Activated CD4-positive, alpha-beta memory T cell treated with anti-CD3 and anti-CD28 coated beads, Interleukin-2, amount 10 ng/mL, durations not matched to agents 7 days and 5 days (primary cell): ENCODE measurements at places on chromosomes 16 and 17. TPM values are rescaled to one million over a fixed set of nuclear protein-coding genes. Genes with fewer than 3 reads are reported as not detected.

GRCh38 chr16:67999985-68000384 lies 701 bp upstream of the DPEP2 start:
- H3K4me3 ChIP-seq = peak overlapping the region; percentile 69
- H3K27me3 ChIP-seq = no peaks in the 10 kb centered on the region
- peaks cover 49% of the 10 kb centered on the region for H3K4me1 ChIP-seq

TNFSF12 gene
- total RNA-seq = 86.7 TPM

DNA sequence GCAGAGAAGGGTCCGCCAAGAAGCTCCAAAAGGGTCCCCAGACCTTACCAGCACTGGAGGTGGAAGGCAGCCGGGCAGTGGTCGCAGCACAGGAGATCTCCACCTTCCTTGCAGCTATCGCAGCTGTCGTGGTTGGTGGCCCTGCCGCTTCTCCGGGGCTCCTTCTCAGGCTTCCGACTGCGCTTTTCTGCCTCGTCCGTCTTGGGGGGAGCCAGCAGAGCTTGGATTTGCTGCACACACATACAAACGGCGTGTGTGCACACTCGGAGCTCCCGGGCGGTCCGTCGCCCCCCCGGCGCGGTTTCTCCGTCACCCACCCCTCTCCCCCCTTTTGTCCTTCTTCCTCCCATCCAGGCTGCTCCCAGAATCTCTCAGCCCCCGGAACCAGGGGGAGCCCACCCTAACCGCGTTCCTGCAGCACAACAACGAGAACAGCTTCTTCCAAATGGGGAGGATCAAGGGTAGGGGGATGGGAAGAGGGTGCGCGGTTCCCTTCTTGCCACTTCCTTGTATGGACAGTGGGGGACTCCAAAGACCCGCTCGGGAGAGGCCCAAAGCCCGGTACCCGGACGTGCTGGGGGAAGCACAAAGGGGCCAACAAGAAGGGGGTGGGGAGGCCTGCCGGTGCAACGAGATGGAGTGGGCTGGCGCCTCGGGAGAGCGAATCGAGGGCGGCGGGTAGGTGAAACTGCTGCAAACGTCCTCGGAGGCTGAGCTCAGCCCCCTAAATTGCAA lies 1.1 kb downstream of the PHF12 start:
- H3K36me3 ChIP-seq = peaks cover 45% of the 10 kb centered on the region
- peak overlapping the region; percentile 94 for H3K27ac ChIP-seq
- peak; percentile 61 for DNase-seq

HCFC1R1 gene
- total RNA-seq = 37.0 TPM

GRCh38 chr16:31344712-31345111 lies 10.3 kb upstream of the ITGAX start:
- H3K27me3 ChIP-seq = peaks cover 49% of the 10 kb centered on the region
- peaks cover 10% of the 10 kb centered on the region for H3K36me3 ChIP-seq
- H3K4me1 ChIP-seq = peaks cover 21% of the 10 kb centered on the region
- DNase-seq = peak; percentile 38
- no peak overlapping the region for H3K27ac ChIP-seq
- no peak overlapping the region for H3K4me3 ChIP-seq

DNA sequence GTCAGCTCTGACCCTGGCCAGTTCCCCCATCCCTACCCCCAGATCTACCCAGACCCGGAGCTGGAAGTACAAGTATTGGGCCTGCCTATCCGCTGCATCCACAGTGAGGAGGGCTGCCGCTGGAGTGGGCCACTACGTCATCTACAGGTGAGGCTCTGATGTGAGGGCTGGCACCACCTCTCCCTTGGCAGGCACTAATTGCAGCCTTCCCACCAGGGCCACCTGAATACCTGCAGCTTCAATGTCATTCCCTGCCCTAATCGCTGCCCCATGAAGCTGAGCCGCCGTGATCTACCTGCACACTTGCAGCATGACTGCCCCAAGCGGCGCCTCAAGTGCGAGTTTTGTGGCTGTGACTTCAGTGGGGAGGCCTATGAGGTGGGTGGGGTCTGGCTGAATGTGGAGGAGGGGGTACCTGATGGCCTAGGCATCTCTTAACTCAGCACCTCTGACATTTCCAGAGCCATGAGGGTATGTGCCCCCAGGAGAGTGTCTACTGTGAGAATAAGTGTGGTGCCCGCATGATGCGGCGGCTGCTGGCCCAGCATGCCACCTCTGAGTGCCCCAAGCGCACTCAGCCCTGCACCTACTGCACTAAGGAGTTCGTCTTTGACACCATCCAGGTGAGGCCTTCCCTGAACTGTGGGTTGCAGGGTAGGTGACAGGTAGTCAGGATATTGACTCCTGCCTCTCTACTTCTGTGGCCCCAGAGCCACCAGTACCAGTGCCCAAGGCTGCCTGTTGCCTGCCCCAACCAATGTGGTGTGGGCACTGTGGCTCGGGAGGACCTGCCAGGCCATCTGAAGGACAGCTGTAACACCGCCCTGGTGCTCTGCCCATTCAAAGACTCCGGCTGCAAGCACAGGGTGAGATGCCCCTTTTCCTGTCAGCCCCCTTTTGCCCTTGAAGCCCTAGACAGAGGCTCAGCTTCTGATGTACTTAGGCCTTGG lies 4.3 kb downstream of the TRAF4 start:
- H3K4me1 ChIP-seq = peaks cover 40% of the 10 kb centered on the region
- H3K27me3 ChIP-seq = no peaks in the 10 kb centered on the region
- peaks cover 35% of the 10 kb centered on the region for H3K36me3 ChIP-seq
- no peak for DNase-seq
- peak overlapping the region; percentile 44 for H3K27ac ChIP-seq

SYT17 gene
- total RNA-seq = not detected

KRT33A gene
- not detected for total RNA-seq

AURKB gene
- total RNA-seq = 160 TPM

GRCh38 chr16:2992383-2993081 lies 12.3 kb upstream of the PKMYT1 start:
- H3K27ac ChIP-seq = no peak overlapping the region
- peaks cover 5% of the 10 kb centered on the region for H3K27me3 ChIP-seq
- no peak overlapping the region for H3K4me3 ChIP-seq
- H3K4me1 ChIP-seq = no peaks in the 10 kb centered on the region
- no peak for DNase-seq

DNA sequence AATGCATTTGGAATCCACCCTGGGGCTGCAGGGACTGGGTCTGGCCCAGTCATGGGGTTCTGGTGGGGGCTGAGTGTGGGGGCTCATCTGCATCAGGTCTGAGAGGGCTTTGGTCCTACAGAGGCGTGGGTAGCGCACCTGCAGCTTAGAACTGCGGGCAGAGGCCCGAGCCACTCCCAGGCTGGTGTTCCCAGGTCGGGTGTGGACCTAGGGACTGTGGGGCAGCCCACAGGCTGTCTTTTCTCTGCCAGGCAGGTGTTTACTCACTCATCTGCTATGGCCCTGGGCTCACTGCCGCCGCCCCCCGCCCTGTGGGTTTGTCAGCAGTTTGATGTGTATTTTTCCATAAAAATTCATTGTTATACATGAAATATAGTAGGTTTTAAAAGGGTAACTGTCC lies 27.0 kb upstream of the DOC2B start:
- peaks cover 13% of the 10 kb centered on the region for H3K27me3 ChIP-seq
- H3K27ac ChIP-seq = no peak overlapping the region
- no peaks in the 10 kb centered on the region for H3K36me3 ChIP-seq

GRCh38 chr17:8121681-8122421 lies 2.1 kb downstream of the HES7 start:
- peak; percentile 60 for DNase-seq
- peak overlapping the region; percentile 80 for H3K4me3 ChIP-seq
- no peak overlapping the region for H3K27ac ChIP-seq
- peaks cover 12% of the 10 kb centered on the region for H3K36me3 ChIP-seq
- peaks cover 81% of the 10 kb centered on the region for H3K4me1 ChIP-seq

DNA sequence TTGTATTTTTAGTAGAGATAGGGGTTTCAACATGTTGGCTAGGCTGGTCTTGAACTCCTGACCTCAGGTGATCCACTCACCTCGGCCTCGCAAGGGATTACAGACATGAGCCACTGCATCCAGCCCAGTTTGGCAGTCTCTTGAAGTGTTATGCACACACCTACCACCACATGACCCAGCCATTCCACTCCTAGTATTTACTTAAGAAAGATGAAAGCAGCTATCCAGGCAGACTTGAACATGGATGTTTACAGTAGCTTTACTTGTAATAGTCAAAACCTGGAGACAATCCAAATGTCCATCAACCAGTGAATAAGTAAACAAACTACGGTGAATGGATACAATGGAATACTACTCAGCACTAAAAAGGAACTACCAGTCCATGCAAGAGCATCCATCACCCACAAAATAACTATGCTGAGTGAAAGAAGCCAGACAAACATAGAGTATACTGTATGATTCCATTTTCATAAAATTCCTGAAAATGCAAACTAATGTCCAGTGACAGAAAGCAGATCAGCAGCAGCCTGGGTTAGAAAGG lies 37.8 kb upstream of the RASD1 start:
- no peaks in the 10 kb centered on the region for H3K4me1 ChIP-seq
- H3K36me3 ChIP-seq = no peaks in the 10 kb centered on the region
- H3K27me3 ChIP-seq = no peaks in the 10 kb centered on the region
- no peak overlapping the region for H3K4me3 ChIP-seq

DRC3 gene
- not detected for total RNA-seq

KRTAP9-9 gene
- not detected for total RNA-seq

GRCh38 chr16:30615358-30616091 lies 5.3 kb upstream of the ZNF689 start:
- no peak overlapping the region for H3K27ac ChIP-seq
- peaks cover 17% of the 10 kb centered on the region for H3K27me3 ChIP-seq

- H3K27ac ChIP-seq = no peak overlapping the region
- no peak overlapping the region for H3K4me3 ChIP-seq
- H3K27me3 ChIP-seq = no peaks in the 10 kb centered on the region
- no peaks in the 10 kb centered on the region for H3K4me1 ChIP-seq
- no peaks in the 10 kb centered on the region for H3K36me3 ChIP-seq
Measured at GRCh38 chr17:71519285-71519684, 601.5 kb upstream of the SOX9 start.

DNA sequence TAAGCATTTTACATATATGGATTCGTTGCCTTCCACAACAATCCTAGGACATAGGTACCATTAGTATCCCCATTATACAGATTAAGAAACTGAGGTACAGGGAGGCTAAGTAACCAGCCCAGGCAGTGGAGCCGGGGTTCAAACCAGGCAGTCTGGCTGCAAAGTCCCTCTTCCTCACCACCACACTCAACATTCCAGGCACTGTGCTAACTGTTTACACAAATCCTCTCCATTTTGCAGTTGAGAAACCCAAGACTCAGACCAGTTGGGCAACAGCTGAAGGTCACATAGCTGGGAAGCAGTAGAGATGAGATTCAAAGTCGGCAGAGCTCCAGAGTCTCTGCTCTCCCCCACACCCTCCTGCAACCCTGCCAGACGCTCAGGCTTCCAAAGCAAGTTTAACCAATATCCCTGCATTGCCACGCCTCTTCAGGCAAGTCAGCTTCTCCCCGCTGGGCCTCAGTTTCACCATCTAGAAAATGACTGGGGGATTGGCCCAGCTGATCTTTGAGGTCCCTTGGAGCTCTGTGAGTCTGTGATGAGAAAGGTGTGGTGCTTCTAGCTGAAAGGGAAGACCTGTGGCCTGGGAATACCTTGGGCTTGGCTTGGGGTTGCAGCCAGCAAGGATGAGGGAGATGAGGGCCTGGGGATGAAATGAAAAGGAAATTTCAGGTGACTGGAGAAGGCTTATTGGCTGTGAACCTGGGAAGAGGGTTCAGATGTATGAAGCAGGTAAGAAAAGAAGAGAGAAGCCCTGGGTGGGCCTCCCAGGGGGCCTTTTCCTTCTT lies 14.0 kb downstream of the CCR7 start:
- H3K27me3 ChIP-seq = peaks cover 6% of the 10 kb centered on the region
- H3K36me3 ChIP-seq = peaks cover 20% of the 10 kb centered on the region
- H3K4me1 ChIP-seq = peaks cover 58% of the 10 kb centered on the region
- peak; percentile 14 for DNase-seq

DNA sequence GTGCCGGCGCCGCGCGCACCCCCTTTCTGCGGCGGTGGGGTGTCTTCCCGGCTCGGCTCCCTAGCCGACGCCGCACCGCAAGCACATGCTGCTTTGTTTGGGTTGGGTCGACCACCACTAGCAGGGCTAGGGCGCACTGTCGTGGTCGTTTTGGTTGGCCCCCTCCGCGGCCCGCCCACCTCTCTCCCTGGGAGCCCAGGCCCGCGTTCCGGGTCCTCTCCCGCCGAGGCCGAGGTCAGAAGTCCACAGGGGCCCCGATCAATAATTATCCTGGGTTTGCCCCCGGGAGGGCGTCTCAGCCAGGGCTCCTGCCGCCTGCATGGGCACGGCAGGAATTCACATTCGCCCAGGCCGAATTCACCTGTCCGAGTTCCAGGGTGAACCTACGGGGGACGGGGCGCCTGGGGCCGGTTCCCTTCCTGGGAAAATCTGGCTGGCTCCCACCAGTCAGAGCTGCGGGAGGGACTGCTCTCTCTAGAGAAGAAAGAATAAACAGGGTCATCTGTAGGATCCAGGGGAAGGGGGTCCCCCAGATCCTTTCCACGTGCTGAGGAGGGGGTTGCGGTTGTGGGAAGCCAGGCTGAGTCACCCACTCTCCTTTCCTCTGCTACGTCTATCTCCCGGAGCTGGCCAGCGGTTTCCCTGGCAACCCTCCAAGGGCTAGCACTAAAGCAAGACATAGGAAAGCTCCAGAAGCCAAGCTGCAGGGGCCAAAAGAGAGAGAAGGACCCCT lies 584 bp upstream of the STAT5B start:
- peak overlapping the region; percentile 69 for H3K27ac ChIP-seq
- peaks cover 36% of the 10 kb centered on the region for H3K4me1 ChIP-seq
- H3K4me3 ChIP-seq = peak overlapping the region; percentile 76
- H3K27me3 ChIP-seq = no peaks in the 10 kb centered on the region
- DNase-seq = peak; percentile 41

KLHL10 gene
- not detected for total RNA-seq

DNA sequence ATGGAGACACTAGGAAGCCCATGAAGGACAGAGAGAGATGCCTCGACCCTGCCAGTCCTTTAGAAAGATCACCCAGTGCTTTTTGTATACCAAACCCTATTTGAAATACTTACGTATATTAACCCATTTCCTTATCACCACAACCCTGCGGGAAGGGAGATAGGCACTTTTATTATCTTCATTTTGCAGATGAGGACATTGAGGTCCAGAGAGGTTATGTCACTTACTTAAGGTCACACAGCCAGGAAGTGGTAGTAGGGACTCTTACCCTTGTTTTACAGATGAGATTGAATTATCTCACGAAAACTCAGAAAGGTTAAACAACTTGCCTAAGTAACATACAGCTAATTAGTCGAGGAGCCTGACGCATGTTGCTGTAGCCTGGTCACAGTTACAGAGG lies 38.2 kb downstream of the IL4R start:
- no peak for DNase-seq
- no peak overlapping the region for H3K27ac ChIP-seq
- H3K27me3 ChIP-seq = no peaks in the 10 kb centered on the region
- H3K4me1 ChIP-seq = peaks cover 24% of the 10 kb centered on the region
- H3K36me3 ChIP-seq = peaks cover 95% of the 10 kb centered on the region
